ENCODE measurements at places on chromosomes 6 and 20. TPM values are rescaled to one million over a fixed set of nuclear protein-coding genes. Genes with fewer than 3 reads are reported as not detected.

DNA sequence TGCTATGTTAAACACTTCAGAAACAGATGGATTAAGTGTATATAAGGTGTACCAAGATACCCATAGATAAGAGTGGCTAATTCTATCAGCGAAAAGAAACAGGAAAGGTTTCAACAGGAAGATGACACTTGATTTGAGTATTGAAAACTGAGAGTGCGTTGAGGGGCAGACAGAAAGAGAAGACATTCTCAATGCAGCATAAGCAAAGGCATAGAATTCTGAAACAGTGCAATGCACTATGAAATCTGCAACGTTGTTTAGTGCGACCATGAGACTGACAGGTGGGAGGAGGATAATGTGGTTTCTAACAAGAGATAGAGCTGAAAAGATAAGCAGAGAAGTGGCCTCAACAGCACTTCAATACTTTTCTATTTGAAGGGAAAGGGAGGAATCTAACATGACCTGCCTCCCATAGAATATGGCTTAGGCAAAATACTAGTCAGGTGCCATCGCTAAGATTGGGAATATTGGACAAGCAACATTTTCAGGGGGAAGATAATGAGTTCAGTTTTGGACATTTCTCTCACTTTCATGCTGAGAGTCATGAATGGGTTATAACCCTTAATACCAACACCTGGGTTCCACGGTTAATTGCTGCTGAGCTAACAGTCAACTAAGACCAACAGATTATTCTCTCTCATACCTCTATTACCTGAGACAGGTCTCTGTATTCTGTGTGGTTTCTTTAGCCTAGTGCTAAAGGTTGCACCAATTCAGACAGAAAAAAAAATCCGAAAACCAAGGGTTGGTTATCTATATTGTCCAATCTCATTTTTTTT lies 312.9 kb upstream of the ARID1B start:
- no peak for DNase-seq

- DNase-seq, result no peak
These were observed 157.0 kb downstream of the UBE3D start for GRCh38 chr6:82908661-82909060.

GRCh38 chr6:39223061-39223460 lies 6.2 kb downstream of the KCNK5 start:
- DNase-seq, result no peak

The FNDC1 gene
- 0.45 TPM for total RNA-seq

All from endodermal cell (in vitro differentiated cells).